ENCODE measurements at places on chromosomes 3 and 15.

DNA sequence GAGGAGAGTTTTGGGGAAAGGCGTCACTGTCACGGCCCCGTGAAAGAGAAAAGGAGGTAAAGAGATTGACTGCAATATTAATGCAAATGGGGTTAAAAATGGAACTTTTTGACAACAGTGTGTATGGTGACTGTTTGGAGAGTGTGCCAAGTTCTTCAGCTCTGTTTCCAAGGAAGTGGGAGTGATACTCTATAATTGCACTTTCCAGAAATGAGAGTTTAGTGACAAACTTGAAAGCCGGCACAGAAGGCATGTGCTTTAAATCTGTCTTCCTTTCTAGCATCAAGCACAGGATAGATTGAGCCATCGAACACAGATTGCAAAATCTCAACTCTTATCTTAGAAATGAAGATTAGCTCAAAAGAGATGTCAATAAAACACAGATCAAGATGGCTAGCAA is 51.9 kb upstream of the SNRPA1 start:
- no peak for DNase-seq

DNA sequence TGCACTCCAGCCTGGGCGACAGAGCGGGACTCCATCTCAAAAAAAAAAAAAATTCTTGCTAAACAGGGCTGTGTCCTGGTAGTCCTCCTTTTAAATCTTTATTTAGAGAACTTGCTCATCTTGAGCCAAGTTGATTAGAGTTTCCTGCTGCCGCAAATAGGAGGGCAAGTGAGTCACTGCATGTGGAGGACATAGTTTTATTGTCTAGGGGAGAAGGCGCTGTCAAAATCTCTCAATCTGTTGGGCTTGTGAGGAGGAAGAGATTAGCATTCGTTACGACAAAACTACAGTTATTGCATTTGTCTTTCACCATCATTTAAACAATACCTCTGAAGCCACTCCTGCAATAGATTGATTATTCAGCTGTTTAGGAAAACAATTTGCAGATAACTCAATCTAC is 11.5 kb downstream of the MUC4 start:
- no peak for DNase-seq

- DNase-seq, result no peak
Measured at GRCh38 chr15:19943515-19943914, 598.1 kb downstream of the GOLGA6L6 start.

DNA sequence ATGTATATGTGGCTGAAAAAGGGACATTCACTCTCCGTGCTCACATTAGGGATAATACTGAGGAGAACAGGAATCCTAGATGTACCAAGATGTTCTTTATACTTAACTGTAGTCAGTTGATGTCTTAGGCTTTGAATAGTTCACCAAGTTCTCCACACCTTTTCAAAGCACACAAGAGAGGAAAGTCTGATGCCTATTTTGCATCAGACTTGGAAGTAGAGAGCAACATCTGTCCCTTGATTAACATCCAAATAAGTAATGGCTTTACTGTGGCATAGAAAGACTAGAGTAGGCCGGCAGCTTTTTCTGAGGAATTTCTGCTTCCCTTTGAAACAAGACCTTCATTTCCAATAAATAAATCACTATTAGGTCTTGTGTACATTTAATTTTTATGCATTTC is 34.0 kb downstream of the PIGB start:
- no peak for DNase-seq

DNA sequence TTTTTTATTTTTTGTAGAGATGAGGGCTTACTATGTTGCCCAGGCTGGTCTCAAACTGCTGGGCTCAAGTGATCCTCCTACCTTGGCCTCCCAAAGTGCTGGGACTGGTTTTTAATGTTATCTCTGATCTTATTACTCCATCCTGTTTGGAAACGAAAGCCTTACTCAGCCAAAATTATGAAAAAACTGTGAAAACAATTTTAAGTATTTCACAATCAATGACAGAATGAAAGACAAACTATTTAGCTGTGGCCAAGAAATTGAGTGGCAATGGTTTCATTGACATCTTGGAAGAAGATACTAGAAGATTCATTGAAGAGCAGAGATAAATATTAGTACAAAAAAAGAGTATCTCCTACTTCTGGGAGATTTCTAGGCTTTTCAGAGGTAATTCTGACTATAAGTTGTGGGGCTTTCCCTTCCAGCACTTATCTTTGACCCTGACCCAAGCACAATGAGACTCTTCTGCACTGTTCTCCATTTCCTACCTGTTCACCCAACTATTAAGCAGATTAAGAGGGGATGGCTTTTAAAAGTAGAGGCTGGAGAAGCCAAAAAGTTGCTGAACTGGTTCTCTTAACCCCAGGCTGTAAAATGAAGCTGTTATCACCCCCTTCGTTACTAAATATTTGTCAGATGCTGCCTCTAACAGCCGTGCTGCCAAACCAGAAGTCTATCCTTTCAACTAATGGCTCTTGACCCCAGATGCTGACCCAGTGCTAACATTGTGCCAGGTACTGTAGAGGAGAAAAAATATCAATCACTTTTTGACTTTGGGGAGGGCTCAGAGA is 14.2 kb upstream of the SLC25A36 start:
- DNase-seq, result no peak

- no peak for DNase-seq
Measured at GRCh38 chr3:37126856-37127255, 47.5 kb downstream of the LRRFIP2 start.

DNA sequence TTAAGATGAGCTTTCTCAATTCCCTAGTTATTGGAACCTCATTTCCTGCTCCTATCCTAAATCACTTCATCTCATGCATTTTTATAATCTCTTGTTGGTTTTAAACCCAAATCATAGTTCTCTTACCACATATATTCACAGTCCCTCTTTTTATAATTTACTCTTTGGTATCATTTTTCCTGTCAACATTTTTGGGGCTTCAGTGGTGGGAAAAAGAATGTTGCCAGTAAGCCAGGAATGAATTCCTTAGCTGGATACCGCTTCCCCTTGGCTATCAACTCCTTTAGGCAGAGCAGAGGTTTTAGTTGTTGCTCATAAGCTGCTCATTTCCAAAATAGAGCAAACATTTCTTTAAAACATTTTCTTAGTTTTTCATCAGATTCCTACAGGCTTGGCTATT is 112.3 kb downstream of the GALK2 start:
- no peak for DNase-seq

- DNase-seq, result no peak
Measured at GRCh38 chr15:64902863-64903262, 8.8 kb upstream of the ANKDD1A start.

DNA sequence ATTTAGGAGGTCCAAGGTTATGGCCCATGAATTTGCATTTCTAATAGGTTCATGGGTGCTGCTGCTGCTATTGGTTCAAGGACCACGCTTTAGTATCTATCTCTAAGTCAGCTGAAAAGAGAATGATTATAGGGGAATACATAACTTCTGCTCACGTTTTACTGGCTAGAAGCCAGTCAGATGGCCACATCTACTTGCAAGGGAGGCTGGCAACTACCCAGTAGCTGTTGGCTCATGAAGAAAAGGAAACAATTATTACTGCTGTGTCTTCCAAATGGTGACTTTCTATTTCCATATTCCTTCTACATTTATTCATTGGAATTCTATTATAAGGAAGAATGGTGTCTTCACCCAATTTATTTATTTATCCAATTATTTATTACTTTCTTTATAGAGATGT is 54.2 kb downstream of the SLC25A36 start:
- no peak for DNase-seq

GRCh38 chr3:114377426-114377825 is 83.6 kb downstream of the TIGIT start:
- no peak for DNase-seq

DNA sequence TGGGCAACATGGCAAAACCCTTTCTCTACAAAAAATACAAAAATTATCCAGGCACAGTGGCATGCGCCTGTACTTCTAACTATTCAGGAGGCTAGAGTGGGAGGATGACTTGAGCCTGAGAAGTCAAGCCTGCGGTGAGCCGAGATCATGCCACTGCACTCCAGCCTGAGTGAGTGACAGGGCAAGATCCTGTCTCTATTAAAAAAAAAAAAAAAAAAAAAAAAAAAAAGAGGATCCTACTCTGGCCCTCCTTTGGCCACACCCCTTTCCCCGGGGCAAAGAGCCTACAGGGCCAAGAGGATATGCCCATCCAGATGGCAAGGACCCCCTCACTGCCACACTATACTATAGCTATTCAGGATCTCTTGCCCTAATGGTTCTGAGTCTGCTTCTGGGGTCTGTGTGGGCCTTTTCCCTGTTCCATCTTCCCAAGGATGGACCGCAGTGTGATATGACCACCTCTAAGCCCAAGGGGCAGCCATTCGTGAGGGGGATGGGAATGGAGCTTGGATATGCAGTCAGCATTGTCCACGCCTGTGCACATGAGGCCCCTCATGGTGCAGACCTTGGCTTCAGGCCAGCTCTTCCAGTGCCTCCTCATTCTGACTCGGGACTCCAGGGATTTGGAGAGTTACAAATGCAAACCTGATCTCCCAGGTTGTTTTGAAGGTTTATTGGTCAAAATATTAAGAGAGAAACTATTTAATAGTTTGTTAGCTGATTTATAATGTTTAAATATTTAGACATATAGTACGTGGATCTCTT is 7.3 kb downstream of the TYRO3 start:
- no peak for DNase-seq

DNA sequence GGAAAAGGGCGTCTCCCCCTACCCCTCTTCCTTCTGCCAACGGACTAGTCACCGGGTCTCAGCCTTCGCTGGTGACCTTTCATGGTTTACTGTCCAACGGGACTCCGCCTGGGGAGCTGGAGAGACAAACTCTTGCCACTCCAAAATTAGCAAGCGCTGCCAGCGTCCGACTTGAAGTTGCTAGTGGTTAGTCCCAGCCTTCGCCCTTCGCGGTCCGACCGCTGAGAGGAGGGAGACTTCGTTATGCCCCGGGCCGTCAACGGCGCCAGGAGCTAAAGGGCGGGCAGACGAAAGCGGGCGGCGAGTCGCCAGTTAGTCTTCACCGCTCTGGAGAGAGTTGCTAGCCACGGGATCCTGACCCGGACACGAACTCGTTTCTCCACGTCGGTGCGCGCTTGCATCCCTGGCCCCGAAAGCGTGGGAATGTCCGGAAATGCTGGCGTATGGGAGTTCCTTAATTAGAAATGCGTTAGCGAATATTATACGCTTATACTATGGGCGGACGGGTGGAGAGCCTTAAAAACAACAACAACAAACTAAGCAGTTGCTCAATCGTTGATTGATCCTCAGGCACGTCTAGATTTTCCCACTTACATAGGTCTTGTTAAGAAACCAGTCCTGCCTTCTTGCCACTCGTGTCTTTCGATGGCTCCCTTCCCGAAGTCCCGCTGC is 716 bp downstream of the SMC4 start:
- peak; percentile 39 for DNase-seq

DNA sequence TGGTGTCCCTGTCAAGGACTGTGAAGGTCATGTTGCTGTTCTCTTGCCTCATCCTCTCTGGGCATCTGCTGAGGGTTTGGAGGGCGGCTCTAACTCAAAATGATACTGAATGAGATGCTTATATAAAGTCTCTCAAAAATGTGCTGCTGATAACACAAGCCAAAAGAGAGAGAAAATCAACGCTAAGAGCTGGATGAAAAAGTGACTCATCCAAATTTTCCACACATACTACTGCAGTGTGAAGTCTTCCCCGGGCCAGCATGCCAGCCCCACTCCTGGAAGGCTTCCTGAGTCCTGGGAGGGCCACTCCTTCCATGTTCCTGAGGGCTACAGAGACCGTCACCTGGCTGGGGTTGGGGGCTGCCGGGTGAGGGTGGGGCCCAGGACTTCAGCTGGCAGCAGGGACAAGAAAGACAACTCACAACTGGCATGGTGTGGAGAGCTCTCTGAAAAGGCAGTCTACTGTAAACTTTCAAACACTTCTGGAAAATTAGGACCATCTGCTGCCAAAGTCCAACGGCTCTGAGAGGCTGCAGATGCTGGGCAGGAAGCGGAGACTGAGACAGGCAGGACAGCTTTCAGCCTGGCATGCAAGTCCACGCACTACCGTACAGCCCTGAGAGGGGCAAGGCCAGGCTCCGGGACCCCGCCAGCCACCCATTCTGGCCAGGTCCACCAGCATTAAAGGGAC is 200.3 kb downstream of the ADAMTS17 start:
- DNase-seq, result no peak

DNA sequence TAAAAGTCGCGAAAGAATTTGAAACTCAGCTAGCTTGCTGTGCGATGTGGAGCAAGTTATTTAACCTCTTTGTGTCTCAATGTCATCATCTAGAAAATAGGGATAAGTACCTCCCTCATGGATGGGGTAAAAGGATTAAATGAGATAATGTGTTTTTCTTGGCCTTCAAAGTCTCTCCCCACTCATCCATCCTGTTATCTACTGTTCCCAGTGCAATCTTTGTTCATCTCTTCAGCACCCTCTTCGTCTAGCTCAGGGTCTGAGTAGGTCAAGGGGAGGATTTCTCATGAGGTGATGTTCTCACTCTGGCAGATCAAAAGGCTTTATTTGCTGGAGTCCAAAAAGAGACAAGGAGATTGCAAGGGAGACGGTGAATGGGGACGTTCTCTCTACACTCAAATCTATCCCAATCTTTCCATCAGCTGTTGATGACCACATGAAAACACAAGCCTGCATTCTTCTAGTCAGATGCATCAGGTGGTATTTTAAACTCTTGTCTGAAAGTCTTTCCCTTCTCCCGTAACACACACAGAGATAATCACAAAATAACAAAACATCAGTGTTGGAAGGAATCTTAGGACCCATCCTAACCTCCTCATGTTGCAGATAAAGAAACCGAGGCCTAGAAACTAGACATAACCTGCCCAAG is 1.3 kb downstream of the MESD start:
- DNase-seq, result no peak

- no peak for DNase-seq
Measured at GRCh38 chr3:174302746-174303315, 556.3 kb upstream of the NAALADL2 start.

- no peak for DNase-seq
Measured at GRCh38 chr3:186896875-186897274, 33.5 kb upstream of the ST6GAL1 start.

DNA sequence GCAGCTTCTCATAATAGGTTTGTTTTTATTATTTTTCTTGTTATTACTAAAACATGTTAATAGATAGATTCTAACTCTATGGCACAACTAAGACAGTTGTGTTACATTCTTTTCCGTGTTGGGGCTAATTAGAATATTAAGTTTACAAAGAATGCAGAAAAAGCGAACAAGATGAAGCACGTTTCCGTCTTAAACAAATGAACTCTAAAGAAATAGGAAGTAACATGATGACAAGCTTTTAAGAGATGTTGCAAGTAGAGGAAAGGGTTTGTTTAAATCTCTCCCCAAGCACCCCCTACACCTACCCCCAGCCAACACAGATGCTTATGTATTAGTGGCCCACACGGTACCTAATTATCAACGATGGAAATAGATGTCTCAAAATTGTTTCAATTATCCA is 207.1 kb downstream of the TP63 start:
- no peak for DNase-seq

DNA sequence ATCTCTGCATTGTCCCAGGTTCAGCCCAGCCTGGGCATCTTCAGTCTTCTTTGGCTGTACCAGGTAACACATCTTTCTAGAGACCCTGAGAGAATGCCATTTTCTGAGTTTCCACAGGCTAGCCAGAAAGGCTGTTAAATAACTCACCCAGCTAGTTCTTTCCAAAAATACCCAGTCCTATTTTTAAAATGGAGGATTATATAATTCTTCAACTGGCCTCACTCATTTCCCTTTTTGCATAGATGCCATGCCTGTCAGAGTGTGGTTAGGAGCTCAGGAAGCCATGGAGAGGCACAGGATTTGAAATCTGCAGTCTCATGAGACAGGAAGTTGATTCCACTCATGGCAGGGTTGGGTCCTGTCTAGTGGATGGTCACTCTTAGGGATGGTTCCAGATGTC is 39.8 kb downstream of the CEMIP start:
- DNase-seq, result no peak
